Heart left ventricle (tissue), 16 donors: ENCODE measurements at places on chromosomes 7 and 10. TPM values are rescaled to one million over a fixed set of nuclear protein-coding genes. Genes with fewer than 3 reads are reported as not detected.

EGR2 gene
- total RNA-seq: 1.4 TPM

DNA sequence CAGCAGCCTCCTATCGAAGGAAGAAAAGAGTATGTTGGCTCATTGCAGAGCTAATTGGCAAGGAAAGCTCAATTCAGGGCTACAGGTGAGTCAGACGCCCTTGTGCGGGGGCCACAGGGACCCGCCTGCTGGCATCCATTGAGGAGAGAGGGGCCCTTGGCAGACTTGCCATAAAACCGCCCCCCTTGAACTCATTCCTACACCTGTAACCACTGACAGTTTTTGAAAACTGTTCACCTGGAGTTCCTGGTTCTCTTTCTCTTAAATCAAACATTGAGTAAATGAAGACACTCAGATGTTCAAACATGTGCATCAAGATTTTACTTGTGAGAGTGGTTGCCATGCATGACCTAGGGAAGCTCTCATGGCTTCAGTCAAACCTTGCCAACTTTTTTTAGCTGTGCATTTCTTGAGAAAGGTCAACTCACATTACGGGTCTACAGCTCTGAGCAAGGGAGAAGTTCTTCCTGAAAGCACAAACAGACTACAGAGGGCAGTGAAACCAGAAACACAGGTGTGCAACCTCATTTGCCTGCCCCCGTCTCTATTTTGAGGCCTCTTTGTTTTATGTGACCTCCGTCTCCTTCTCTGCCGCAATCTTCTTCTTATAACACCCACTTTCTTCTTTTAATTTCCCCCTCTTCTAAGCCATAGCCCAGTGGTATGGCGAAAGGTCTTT is 87.8 kb downstream of the TBXAS1 start:
- H3K4me1 ChIP-seq: peaks cover 8% of the 10 kb centered on the region
- no peak for DNase-seq
- H3K36me3 ChIP-seq: no peaks in the 10 kb centered on the region
- no peaks in the 10 kb centered on the region for H3K27me3 ChIP-seq
- H3K4me3 ChIP-seq: no peak overlapping the region
- H3K27ac ChIP-seq: no peak overlapping the region

- no peak for DNase-seq
- no peaks in the 10 kb centered on the region for H3K36me3 ChIP-seq
- no peak overlapping the region for H3K4me3 ChIP-seq
- no peak overlapping the region for H3K27ac ChIP-seq
Measured at GRCh38 chr7:67426654-67427053, 430.0 kb downstream of the TYW1 start.

- H3K27me3 ChIP-seq: no peaks in the 10 kb centered on the region
- peak overlapping the region; percentile 95 for H3K27ac ChIP-seq
- peaks cover 3% of the 10 kb centered on the region for H3K36me3 ChIP-seq
Measured at GRCh38 chr10:97497572-97498075, 598 bp downstream of the MMS19 start.

DNA sequence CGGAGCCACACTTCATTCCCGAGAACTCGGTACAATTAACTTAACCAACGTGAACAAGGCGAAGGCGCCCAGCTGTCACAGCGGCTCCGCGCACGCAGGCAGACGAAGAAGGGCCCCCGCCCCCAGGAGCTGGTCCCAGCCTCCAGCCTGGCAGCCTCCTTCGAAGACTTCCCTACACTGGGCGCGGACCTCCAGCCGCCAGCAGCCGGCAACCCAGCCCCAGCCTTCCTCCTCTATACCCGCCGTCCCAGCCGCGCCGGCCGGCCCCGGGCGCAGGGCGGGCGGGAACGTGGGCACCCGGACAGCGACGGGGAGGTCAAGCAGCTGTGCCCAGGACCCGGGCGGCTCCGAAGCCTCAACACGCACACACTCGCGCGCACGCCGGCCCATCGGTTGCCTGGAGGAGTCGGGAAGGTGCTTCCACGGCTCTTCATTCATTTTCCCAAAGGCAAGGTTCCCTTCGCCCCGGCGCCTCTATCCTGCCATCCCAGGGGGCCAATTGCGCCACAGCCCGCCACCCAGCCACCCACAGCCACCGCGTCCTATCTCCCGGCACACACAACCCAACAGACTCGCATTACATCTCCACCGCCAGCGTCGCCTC is 1.6 kb downstream of the CHST15 start:
- H3K27ac ChIP-seq: peak overlapping the region; percentile 70
- peak; percentile 55 for DNase-seq
- H3K27me3 ChIP-seq: no peaks in the 10 kb centered on the region
- peaks cover 8% of the 10 kb centered on the region for H3K4me1 ChIP-seq
- no peaks in the 10 kb centered on the region for H3K36me3 ChIP-seq
- H3K4me3 ChIP-seq: peak overlapping the region; percentile 74
